ENCODE measurements at places on chromosomes 7 and 10.

GRCh38 chr10:128274938-128275337 lies 148.7 kb upstream of the MKI67 start:
- no peak for DNase-seq

DNA sequence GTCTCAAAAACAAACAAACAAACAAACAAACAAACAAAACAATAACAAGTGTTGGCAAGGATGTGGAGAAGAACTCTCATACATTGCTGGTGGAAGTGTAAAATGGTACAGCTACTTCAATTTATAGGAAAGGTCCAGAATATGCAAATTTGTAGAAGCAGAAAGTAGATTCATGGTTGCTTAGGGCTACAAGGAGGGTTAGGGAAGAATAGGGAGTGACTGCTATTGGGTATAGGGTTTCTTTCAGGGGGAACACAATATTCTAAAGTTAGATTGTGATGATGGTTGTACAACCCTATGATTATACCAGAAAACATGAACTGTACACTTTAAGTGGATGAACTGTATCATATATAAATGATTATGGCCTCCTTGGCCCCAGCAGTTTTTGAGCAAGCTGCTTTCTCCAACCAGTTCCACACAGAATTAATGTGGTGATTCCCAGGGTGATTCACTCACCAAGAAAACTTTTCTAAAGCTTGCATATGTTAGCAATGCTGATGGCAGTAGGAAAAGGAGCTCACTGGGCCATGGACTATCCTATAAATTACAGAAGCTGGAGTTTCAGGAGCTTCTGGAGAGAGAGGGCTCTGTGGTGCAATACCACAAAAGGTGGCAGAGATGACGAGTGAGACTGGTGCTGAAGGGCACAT lies 52.8 kb upstream of the KCNIP2 start:
- DNase-seq: no peak

GRCh38 chr7:156021471-156021870 lies 209.2 kb upstream of the SHH start:
- no peak for DNase-seq

DNA sequence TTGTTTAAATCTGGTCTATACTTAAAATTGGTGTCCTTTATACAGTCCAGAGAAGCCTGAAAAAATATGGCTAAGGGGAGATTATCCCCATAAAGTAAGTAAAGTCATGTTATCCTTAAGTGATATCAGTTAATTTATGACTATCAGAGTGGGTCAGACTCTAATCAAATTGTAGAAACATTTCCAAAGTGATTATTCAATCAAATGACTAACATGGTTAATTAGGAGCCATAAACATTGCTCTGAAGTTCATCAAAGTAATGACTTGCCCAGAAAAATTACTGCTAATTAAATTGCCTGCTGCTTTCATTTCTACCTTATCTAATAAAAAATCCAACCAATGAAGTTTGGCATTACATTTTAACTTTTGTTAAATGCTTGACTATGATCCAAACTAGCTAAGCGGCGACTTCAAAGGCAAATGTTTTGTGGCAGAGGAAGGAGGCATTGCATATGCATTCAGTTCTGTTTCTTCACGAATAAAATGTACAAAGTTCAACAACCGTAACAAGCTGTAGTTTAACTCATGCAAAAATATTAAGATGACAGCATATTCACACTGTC lies 76.7 kb downstream of the ETV1 start:
- no peak for DNase-seq

- no peak for DNase-seq
Measured at GRCh38 chr7:131105294-131105798, 222.3 kb upstream of the MKLN1 start.

DNA sequence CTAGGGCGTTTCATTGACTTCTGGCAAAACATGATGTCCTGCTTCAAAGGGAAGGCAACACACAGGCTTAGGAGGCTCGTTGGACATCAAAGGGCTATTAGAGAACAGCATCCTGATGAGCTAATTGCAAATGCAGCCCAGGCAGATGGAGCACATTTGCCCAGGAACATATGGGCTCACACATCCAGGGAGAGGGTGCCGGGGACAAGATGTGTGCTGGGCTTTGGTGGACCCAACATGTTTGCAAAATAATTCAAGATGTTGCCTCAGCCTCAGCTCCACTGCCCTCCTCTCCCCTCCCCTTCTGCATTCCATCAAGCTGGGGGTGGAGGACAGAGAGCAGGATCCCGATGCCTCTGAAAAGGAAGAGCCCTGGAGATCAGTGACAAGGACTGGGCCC lies 217.1 kb upstream of the ZMIZ1 start:
- DNase-seq: no peak

DNA sequence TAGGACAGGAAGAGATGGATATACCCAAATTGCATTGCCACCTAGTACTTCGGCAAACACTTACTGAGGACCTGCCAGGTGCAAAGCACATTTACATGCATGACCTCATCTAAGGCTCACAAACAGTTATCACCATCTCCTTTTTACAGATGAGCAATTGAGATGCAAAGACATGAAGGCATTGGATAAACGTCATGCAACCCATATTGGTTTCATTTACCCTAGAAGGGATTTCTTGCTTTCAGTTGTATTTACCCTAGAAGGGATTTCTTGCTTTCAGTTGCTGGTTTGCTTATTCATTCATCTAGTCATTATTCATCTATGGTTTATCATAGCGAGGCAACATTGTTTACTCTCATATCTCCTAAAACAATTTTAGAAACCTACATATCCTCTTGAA lies 52.2 kb downstream of the STEAP1B start:
- no peak for DNase-seq

GRCh38 chr7:75663302-75663907 lies 75.3 kb downstream of the HIP1 start:
- no peak for DNase-seq

- DNase-seq: no peak
Measured at GRCh38 chr10:132653721-132654120, 116.1 kb downstream of the INPP5A start.

Data from NCI-H1436 (cell line).